A549 treated with RU486 at 1 μM for 4 hours (cell line): ENCODE measurements at places on chromosomes 4 and X. TPM values are rescaled to one million over a fixed set of nuclear protein-coding genes. Genes with fewer than 3 reads are reported as not detected.

The BBS12 gene
- 1.9 to 3.5 TPM (median 3.2 TPM) in 5 replicates for total RNA-seq

The GAB1 gene
- 1.7 to 2.7 TPM (median 2.1 TPM) in 5 replicates for total RNA-seq

The BTC gene
- total RNA-seq, result 1.0 to 1.3 TPM (median 1.3 TPM) in 5 replicates

The PCSK1N gene
- 21.2 to 60.8 TPM (median 51.8 TPM) in 5 replicates for total RNA-seq

The ZNF141 gene
- 0.85 to 2.7 TPM (median 2.4 TPM) in 5 replicates for total RNA-seq

The SMIM9 gene
- total RNA-seq, result not detected in 5 replicates

The NUP62CL gene
- 14.1 to 22.2 TPM (median 17.0 TPM) in 5 replicates for total RNA-seq

The SATL1 gene
- not detected in 5 replicates for total RNA-seq

The ABCG2 gene
- 18.4 to 22.9 TPM (median 22.2 TPM) in 5 replicates for total RNA-seq

The CDX4 gene
- total RNA-seq, result not detected in 5 replicates

The VSIG4 gene
- not detected in 5 replicates for total RNA-seq

The ZNF711 gene
- 0.24 to 1.1 TPM (median 0.89 TPM) in 5 replicates for total RNA-seq

The TFE3 gene
- 47.1 to 58.0 TPM (median 56.5 TPM) in 5 replicates for total RNA-seq

The DCAF16 gene
- total RNA-seq, result 3.9 to 10.3 TPM (median 7.2 TPM) in 5 replicates

The TRAM1L1 gene
- total RNA-seq, result 0.32 to 0.74 TPM (median 0.61 TPM) in 5 replicates

The TLR2 gene
- total RNA-seq, result 0.08 to 0.37 TPM (median 0.18 TPM) in 4 of 5 replicates, not detected in the other

The GIMD1 gene
- total RNA-seq, result not detected in 5 replicates

The SYTL5 gene
- 0.28 to 0.42 TPM (median 0.37 TPM) in 5 replicates for total RNA-seq

The PPM1K gene
- 0.41 to 0.99 TPM (median 0.95 TPM) in 5 replicates for total RNA-seq

The GAB3 gene
- 0.26 to 0.57 TPM (median 0.49 TPM) in 5 replicates for total RNA-seq

The PRPS1 gene
- 97.3 to 114 TPM (median 110 TPM) in 5 replicates for total RNA-seq

The TMPRSS11F gene
- total RNA-seq, result not detected in 5 replicates
